ENCODE measurements at places on chromosomes 3 and 15.
A peak's percentile ranks its signal among the peaks of the same experiment; 100 is the strongest.

DNA sequence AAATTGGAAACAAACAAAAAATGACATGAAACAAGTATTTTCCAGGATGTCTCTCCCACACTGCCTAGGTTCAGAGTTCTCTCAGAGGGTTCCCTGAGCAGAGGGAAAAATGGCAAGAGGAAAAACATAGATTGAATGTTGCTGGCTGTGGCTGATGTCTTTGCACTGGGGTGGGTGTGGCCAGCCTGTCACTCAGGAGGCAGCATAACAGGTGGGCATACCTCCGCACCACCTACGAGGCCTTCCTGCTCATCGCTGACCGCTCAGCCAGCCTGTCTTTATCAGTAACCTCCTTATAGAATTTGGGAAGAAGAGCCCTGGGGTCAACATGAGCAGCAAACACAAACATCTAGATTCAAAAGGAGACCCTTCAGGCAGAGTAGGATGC is 216.6 kb upstream of the UMPS start:
- DNase-seq, result no peak

GRCh38 chr3:189787632-189788031 is 156.4 kb downstream of the TP63 start:
- no peak for DNase-seq

GRCh38 chr3:153574445-153574844 is 412.4 kb downstream of the RAP2B start:
- no peak for DNase-seq

- DNase-seq, result no peak
Measured at GRCh38 chr15:90291679-90292356, 26.3 kb downstream of the NGRN start.

GRCh38 chr3:122077293-122078234 is 22.4 kb downstream of the CD86 start:
- DNase-seq, result no peak

GRCh38 chr3:76405196-76405595 is 619.8 kb upstream of the ZNF717 start:
- no peak for DNase-seq

DNA sequence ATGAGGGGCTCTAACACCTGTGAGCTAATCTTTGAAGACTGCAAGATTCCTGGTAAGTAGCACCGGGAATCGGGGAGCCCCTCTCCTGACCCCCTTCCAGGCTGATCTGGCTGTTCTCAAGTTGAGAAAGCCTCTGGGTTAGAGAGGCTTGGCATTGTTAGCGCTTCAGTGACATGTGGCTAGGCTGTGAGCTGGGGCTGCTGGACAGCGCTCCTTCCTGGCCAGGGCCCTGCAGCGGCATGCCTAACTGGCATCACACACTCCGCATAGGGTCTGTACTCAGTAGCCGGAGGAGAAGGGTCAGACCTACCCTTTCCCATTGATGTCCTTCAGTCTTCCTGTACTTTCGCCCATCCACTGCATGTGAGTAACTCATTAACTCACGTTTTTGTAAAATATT is 7.4 kb downstream of the IVD start:
- no peak for DNase-seq

DNA sequence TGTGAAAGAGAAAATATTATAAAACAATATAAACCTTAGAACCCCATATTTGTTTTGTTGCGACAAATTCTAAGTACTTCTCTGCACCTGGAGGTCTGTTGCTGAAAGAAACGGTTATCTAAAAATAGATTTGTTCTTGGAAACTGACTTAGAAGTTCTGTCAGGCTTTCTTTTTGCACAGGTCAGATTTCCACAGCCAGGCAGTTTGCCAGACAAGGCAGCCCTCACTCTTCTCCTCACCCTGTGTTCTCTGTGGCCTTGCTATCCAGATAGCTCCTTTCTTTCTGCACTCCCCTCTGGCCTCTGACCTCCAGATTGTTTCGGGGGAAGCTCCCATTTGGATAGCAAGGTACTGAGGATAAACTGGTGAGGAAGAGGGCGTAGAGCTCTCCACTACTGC is 413.3 kb upstream of the ONECUT1 start:
- no peak for DNase-seq

DNA sequence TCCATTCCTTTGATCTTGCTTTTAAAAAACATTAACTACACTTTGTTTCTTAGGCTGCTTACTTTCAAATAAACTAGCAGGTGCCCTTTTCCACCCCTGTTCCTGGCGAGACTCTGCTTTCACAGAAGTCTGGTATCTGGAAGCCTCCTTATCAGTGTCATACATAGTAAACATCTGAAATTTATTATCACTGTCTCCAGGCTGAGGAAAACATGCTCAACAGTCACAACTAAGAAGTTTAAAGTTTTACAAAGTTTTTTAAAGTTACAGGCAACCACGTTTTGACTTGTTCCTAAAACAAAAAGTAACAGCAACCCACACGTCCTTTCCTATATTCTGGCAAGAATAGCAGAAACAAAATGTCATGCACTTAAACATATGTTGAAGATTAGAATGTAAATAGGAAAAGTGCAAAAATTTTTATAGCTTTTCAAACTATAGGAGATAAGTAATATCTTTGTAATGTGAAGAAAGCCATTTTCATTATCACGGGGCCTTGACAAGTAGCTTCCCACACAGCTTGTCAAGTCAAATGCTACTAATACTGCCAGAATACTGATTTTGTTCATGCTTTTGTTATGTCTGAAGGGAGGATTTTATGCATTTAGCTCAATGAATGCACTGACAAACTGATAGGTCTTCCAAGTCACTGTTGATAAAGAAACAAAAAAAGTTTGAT is 275.2 kb upstream of the KCNMB2 start:
- DNase-seq, result no peak

GRCh38 chr15:90481023-90481422 is 48.7 kb upstream of the CRTC3 start:
- no peak for DNase-seq

DNA sequence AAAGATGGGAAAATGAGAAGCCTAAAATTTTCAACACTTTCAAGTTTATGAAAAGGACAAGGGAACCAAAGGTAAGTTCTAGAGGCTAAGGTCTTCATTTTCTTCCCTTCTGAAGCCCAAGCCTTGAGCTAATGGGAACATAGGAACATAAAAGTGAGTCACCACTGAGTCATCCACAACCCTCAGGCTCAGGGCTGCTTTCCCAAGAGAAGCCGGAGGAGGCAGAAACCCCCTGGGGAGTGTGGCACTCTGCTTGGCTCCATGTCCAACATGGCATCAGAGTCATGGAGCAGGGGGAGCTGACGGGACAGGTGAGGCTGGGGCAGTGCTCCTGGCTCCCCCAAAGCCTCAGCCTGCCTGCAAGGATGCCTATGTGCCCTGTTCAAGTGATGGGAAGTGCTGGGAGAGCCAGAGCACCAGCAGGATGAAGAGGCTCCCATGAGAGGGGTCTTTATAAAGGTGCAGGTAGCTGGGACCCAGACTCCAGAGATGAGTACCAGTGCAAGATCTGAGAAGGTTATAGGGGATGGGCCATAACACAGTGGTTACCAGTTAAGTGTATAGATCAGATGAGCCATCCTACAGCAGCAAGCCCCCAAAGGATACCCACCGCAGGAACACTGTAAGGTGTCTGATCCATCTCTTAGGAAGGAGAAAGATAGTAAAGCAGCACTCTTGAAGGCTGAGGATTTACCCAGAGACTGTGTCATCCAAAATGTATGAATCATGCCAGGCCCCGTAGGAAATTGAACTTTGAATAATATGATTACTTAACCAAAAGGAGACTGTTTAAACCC is 31.8 kb upstream of the RYR3 start:
- peak; percentile 80 for DNase-seq

DNA sequence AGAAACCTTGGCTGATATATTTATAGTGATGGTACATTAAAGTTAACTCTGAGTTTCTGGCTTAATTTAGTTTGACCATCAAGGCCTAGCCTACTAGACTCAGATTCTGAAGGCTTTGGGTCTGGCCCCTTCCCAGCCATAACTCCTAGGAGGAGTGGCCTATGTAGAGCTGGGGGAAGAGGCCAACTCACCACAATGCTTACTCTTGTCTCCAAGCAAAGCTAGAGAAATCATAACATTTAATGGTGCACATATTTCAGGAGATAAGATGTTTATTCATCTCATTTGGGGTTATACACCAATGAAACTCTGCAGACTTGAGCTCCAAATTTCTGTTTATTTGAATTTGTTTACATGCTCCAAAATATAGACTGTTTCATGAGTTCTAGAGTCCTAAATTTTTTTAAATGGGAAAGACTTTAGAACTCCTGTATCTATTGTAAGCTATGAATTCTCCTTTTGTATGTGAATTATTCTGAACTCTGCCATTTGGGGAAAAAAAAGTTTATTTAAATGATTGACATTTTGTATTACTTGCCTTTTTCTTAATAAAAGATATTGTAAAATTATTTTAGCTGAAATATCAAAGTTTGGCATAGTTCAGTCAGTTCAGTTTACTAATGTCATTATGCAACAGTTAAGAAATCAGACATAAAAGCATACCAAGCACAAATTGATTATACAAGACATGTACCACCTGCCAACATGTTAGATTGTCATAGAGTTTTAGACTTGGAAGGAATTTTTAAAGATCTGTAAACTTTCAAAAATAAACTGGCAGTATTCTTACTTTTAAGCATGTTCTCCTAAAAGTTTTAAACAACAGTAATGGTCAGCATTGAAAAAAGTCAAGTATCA is 143.4 kb upstream of the NR2E3 start:
- no peak for DNase-seq

DNA sequence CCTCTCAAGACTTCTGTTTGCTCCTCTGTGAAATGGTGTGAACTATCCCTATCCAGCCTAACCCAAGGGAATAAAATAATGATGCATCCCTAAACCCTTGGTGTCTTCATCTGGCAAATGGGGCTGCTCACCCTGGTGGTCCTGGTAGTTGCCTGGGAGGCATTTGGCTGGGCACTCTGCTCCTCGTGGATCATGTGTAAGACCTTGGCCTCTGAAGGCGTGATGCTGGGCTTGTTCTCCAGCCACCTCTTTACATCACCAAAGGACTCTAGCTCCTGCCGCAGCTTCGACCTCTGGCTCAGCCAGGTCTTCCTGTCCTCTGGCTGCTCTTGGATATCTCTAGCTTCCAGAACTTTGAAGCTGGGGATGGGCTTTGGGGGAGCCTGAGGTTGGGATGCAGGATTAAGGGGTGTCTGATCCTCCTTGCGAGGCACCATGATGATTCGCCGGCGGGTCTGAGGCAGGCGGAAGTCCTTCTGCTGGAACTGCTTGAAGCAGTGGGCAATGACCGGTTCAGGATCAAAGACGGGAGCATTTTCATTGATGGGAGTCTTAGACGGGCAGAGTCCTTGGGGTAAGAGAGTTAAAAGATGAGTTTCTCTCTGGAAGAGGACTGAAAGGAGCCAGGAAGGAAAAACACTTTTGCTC is 7.1 kb downstream of the EFCAB12 start:
- DNase-seq, result no peak

DNA sequence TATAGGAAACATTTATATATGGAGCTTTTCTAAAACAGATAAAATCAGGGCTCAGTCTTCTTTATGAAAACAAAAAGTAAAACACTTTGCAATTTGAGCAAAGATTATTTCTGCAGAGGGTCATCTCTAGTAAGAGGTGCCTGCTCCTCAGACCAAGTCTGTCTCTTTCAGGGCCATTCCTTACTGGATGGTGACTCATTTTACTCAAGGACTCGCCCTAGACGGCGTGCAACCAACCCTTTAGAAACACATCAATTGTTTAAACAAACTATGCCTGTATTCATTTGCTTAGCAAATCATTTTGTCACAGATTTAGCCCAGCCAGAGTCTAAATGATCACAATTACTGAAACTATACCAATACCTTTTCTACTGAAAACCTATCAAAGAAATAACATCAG is 242.8 kb upstream of the ICE2 start:
- no peak for DNase-seq

DNA sequence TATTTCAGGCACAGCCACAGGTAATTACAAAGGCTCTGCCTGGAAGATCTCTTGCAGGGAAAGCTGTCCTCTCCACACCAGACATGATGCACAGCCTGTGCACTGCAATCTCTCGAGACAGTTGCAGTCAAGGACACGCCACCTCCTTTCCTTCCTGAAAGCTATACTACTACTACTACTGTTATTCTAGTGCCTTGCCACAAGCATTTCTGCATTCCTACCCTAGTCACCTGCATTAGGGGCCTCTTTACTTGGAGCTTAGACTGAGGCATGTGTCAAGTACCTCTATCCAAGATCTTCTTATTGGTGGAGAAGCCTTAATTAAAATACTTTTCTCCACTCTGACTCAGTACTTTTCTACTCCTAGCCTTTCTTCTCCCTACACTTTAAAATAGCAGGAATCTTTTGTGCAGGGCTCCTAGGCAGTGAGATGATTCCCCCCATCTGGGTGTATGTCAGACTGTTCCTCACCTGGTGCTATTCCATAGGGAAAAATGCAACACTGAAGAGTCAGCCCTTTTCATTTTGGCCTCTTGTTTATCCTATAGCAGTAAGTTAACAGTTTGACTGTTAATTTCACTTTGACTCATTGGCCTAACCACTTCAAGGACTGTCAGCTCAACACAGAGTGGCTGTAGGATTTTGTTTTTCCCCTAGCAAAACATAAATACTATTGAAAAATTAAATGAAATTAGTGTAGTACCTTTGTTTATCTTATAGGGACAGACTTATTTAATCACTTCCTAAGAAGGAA is 78.9 kb downstream of the ESYT3 start:
- no peak for DNase-seq

DNA sequence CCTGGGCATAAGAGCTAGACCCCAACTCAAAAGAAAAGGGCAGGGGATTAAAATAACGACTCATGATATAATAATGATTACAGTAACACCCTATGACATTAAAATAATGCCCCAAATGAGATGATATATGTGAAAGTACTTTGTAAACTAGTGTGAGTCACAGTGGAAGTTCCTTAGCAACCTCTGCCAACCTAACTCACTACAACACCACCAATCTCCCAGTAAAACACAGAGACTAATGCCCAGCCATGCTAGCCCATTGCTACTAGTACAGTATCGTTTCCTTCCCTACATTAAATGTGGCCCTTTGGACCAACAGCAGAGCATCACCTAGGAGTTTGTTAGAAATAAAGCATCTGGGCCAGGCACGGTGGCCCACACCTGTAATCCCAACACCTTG is 11.2 kb upstream of the ADAMTS7 start:
- no peak for DNase-seq

GRCh38 chr3:123344175-123344906 is 104.5 kb downstream of the ADCY5 start:
- peak; percentile 21 for DNase-seq

- no peak for DNase-seq
Measured at GRCh38 chr3:101890716-101891115, 41.4 kb downstream of the NFKBIZ start.

GRCh38 chr3:53486961-53487654 is 7.3 kb upstream of the CACNA1D start:
- DNase-seq, result no peak

DNA sequence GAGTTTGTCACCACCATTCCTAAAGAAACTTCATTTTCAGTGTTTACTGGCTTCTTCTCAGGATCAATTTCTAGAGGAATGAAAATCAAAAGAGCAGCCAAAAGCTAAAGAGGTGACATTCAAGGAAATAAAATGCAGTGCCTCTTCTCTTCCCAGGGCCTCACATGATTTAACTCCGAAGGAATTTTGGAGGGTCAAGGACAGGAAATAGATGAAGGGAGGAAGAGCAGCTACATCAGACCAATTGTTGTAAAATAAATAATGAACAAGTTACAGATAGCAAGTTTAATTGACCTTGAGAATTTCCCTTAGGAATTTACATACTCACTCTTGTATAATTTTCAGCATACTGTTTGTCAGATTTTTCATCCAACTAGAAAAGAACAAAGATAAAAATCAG is 78.1 kb downstream of the LRRFIP2 start:
- no peak for DNase-seq

Data from T1000 (cell line).